ENCODE measurements at places on chromosomes 6 and 20.

DNA sequence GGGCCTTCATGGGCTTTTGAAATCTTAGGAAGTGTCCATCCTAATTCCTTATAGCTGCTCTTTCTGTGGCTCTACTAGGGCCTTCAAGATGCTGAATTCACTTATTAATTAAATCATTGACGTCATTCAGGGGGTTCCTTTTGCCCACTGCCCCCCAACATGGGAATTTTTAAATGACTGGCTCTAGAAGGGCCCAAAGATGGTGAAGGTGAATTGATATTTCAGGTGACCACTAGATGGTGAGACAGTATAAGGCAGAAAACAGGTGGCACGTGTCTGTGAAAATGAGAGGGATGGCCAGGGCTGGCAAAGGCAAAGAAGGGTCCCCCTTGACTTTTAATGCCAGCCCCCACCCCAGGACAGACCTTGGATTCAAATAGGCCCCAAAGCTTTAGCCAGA, 11.8 kb downstream of the GNAS start:
- DNase-seq, result no peak

- DNase-seq, result no peak
Measured at GRCh38 chr6:17385660-17386059, 7.7 kb upstream of the CAP2 start.

GRCh38 chr6:132179955-132180354, 221.3 kb downstream of the MOXD1 start:
- DNase-seq, result no peak

DNA sequence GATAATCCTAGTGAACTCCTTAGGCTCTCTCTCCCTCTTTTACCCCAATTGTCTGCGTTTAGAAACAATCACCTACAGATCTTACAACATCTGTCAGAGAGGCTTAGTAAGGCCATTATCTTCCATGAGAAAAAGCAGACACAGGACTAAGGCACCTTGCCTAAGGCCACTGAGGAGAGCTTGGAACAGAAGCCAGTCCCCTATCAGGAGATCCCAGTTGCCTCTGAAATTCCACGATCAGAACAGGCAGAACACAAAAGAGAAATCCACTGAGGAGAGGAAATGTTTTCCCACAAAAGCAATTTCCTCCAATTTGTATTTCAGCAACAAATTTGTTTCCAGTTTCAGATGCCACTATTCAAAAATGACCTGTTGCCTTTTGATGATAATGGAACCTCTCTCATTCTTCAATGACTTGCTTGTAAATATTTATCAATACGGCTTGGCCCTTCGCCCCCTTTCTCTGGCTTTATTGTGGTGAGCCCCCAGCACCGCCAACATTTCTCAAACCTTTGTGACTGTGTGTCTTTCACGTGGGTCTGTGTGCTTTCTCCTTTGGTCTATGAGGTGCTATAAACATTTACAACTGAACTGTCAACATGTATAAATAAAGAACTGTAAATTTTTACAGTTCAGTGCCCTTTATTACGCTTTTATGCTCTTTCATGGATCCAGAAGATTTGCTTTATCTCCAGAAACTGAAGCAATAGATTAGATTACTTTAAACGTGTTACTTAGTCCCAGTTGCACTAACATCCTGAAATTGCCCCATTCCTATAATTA, 187.8 kb upstream of the PHACTR1 start:
- no peak for DNase-seq

DNA sequence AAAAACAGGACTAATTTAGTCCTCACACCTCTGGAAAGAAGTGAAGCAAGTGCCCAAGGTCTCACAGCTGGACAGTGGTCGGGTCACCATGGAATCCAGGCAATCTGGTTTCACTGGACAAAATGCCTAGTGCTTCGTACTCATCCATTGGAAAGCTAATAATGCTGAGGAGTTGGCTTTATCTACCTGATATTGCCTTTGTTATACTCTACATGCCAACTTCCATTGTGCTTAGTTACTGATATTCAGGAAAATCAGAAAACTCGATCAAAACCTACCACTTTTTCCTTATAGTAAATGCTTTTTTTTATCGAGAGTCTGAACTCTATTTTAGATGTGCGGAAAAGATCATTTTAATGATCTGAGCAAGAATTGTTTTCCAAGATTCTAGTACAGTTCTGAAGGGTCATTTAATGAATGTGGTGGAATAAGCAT, 966 bp downstream of the CFAP206 start:
- no peak for DNase-seq

GRCh38 chr20:24027229-24027628, 38.6 kb upstream of the GGTLC1 start:
- peak; percentile 55 for DNase-seq

GRCh38 chr20:47133809-47134456, 222.6 kb downstream of the ZMYND8 start:
- no peak for DNase-seq

- DNase-seq, result no peak
Measured at GRCh38 chr6:35018746-35019145, 122.4 kb downstream of the TCP11 start.

GRCh38 chr6:21340573-21340972, 253.0 kb upstream of the SOX4 start:
- no peak for DNase-seq

- DNase-seq, result no peak
Measured at GRCh38 chr6:128167552-128167951, 266.7 kb upstream of the THEMIS start.

DNA sequence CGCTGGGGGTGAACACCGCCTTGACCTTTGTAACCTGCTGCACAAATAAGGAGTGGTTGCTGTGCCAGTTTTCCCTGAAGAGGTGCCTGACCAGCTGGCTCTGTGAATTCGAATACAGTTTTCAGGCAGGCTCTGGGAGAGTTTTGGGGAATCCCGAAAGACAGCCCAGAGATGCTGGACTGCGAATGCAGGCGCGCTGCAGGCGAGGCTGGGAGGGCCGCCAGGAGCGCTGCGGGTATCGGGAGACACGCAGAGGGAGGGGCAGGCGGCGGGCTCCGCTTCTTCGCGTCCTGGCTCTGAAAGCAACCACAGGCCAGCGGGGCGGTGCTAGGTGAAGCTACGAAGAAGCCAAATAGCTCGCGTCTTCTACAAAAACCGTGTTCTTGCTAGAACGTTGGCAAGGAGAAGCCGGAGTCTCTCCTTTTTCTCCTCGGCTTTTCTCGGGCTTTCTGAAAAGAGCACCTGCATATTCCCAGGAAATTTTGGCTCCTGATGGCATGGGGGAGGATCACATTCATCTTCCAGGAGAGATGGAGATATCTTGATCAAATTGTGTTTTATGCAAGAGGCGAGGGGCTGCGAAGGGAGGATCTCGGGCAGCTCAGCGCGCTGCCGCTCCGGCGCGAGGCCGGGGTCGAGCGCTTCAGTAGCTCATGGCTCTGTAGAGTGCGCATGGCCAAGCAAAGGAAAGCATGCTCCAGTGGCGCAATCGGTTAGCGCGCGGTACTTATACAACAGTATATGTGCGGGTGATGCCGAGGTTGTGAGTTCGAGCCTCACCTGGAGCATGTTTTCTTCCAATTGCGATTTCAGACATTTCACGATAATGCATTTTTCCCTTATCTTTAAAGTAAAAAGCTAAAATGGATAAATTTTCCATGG, 158.1 kb upstream of the ZNF184 start:
- no peak for DNase-seq

DNA sequence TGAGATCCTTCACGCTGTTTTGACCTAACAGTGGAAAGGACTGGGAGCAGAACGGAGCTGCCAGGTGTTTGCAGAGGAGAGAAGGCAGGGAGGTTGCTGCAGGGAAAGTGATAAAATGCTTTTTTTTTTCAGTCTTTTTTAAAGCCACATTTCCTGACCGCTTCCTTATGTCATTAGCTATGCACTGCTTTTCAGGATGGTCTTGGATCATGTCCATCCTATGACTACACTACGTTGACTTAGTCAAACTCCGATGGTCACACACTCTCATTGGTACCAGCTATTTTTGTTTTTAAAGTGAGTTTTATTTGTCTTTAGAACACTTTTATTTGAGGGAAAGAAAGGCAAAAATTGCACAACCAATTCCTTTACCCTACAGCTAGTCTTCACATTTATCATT, 89.2 kb upstream of the EXOC2 start:
- DNase-seq, result no peak

DNA sequence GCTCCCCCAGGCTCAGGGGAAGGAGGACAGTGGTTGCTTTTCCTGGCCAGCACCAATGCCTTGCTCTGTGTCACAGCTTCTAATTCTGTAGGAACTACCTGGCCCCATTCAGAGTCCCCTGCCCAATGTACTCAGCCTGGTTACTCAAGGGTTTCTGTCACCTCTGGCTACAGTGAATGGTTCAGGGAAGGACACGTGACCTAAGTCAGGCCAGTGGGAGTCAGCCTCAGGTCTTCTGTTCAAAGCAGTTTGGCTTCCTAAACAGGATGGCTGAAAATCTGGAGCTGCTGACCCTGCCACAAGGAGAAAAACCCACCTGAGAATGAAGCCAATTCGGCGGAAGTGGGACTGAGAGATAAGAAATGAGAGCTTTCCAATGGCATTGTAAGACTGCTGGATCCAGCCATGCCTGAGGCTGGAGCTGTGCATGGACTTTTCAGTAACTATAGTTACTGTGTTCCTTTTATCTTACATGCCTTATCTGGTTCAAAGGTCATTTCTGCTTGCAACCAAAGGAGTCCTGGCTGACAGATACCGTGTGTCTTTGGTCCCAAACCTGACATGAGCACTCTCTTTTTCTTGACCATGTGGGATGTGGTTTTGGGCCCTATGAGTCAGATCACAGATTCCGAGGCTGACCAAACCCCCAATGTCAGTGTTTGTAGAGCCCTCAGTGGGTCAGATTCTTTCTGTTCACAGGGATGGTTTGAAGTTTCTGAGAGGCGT, 104.3 kb downstream of the SULF2 start:
- no peak for DNase-seq

GRCh38 chr20:23131766-23132165, 45.6 kb upstream of the CD93 start:
- no peak for DNase-seq

DNA sequence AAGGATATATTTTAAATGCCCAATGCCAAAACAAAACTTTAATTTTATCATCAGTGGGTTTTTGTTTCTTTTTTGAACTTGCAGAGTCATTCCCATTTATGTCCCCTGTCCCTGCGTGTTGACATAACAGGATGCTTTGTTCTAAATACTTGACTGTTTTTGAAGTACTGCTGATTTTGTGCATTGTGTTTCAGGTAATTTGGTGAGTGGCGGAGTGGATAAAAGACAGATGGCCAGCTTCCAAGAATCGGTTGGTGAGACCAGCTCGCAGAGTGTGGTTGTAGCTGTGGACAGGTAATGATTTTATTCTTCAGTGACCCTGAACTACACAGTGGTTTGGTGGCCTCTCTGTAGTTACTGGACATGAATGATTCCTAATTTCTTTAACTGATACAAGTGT, 50.5 kb upstream of the CSE1L start:
- no peak for DNase-seq

DNA sequence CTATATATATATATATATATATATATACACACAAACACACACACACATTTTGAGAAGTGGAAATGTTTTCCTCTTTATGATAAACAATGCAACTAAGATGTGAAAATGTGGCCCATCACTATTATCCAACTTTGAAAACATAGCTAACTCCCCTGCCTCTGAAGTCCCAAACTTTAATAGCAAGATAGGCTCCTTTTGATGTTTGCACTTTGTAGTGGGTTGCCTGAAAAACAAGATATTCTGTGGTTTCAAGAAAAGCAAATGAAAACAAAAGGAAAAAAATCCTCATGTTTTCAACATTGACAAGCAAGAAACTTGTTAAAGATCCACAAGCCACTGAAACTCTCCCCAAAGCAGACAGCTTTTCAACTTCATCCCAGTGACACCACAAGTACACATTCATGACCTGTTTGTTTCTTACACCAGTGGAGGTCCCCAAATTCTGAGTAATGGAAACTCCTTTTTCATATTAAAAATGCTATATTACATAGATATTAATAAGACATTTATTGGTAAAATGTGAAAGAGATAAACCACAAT, 90.0 kb downstream of the IPCEF1 start:
- DNase-seq, result no peak

DNA sequence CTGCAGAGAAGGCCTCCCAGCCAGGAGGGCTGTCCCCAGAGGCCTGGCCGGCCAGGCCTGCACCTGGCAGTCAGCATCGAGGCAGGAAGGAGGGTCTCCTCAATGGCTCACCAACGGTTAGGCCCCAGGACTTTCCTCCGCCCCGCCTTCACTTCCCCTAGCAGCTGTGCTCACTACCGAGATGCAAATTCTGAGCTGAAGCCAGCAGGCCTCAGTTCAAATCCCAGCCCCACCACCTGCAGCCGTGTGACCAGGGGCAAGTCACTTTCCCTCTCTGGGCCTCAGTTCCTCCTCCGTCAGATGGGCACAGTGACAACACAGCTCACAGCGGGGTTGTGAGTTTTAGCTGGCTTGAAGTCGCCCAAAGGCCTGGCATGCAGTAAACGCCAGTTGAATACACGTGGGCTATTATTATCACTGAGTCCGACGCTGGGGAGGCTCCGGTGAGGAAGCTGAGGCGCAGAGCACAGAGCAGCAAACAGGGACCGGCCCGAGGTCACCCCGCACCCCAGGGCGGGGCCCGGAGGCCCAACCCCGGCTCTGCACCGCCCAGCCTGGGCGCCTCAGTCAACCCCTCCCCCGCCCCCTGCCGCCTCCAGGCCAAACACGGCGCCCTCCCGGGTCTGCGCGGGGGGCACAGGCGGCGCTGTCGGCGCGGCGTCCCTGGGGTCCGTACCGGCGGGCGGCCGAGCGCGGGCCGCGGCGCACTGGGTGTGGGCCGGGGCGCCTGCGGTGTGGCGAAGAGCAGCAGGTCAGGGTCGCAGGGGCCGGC, 671 bp downstream of the E2F1 start:
- DNase-seq, result peak; percentile 16

DNA sequence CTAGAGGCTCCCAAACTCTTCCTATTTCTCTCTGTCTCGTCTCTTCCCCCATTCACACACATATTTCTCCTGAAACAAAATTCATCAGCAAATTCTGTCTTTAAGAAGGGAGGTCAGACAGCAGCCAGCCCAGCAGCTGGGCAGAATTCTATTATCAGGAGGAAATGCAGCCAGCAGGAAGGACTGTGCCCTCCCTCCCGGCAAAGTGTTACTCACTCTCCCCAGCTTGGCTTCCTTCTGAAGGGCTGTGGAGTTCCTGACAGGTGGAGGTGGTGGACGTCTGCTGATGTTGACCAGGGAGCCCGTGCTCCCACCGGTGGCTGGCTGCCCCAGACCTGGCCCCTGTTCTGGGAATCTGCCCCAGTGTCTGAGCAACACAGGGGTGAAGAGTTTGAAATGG, 37.3 kb downstream of the KCNB1 start:
- no peak for DNase-seq

GRCh38 chr6:142912125-142912524, 32.9 kb downstream of the HIVEP2 start:
- DNase-seq, result no peak

GRCh38 chr6:24755279-24755678, 19.5 kb upstream of the GMNN start:
- DNase-seq, result no peak

- DNase-seq, result no peak
Measured at GRCh38 chr6:43801495-43802181, 31.6 kb downstream of the VEGFA start.

- DNase-seq, result no peak
Measured at GRCh38 chr6:4488389-4488788, 287.8 kb upstream of the CDYL start.

GRCh38 chr6:169666441-169666840, 35.4 kb downstream of the WDR27 start:
- no peak for DNase-seq

GRCh38 chr6:168799067-168799466, 358.1 kb downstream of the SMOC2 start:
- no peak for DNase-seq

- no peak for DNase-seq
Measured at GRCh38 chr6:159829526-159829925, 29.4 kb downstream of the PNLDC1 start.

Data from uterus (tissue), 4 donors.